ENCODE measurements at places on chromosomes 6 and 20. TPM values are rescaled to one million over a fixed set of nuclear protein-coding genes. Genes with fewer than 3 reads are reported as not detected.
A peak's percentile ranks its signal among the peaks of the same experiment; 100 is the strongest.

DNA sequence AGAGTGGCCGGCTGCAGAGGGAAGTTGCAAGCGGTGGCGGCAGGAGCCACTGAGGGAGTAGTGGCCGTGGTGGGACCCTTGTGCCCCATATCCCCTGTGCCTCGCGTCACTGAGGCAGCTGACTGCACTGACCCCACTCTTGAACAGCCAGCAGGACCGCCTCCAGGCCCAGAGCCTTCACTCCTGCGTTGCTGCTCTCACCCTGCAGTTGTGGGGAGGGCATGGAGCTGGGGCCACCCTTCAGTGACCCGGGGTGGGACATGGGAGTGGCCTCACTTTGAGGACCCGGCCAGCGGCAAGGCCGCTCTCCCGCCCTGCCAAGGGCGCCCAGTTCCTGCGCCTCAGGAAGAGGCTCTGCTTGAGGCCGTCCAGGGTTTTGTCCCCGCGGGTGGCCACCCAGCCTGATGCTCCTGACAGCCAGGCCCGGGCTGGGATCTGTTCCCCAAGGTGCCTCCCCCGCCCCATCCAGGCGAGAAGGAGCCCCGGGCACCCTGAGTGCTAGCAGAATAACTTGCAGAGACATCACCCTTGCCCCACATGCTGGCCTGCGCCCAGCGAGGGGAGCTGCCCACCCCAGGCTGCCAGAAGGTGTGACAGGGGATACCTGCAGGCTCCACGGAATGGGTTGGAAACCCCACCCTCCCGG lies 44.4 kb downstream of the HLA-DRA start:
- no peak for DNase-seq

GRCh38 chr6:93218096-93218495 lies 201.3 kb downstream of the EPHA7 start:
- DNase-seq: no peak

DNA sequence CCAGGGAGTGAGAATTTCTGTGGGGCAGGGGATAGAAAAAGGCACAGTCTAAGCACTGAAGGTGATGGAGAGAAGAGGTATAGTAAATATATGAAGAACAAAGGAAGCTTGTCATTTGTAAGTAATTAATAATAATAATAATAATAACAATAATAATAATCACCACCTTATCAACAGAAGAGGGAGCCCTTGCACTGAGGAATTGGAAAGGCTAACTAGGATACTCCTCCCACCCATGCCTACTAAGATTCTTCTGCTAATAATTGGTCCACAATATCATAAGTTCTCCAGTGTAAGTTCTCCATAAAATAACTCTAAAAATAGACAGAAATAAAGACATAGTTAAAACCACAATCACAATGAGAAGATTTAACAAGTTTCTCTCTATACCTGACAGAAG lies 912 bp upstream of the OR12D3 start:
- no peak for DNase-seq

GRCh38 chr6:45929421-45930361 lies 86.0 kb downstream of the CLIC5 start:
- no peak for DNase-seq

DNA sequence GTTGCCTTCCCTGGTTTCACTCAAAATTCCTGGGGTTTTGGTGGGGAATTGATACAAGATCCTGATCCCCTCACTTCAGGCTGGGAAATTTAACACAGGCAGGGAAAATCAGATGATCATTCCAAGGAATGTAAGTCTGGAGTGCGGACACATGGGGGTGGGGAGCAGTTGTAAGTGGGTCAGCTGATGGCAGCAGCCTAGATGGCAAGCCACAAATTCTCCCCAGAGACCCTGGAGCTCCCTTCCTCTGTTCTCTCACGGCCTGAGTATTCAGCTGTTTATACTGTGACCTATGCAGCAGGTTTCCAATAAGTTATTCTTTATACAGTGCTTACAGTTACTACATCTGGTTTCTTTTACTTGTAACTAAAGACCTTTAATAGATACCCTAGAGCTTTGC lies 144.9 kb downstream of the SH3BGRL2 start:
- DNase-seq: no peak

GRCh38 chr20:20215976-20216727 lies 151.8 kb upstream of the INSM1 start:
- no peak for DNase-seq

GRCh38 chr6:105204768-105205167 lies 25.0 kb upstream of the POPDC3 start:
- no peak for DNase-seq

SLC44A4 gene
- polyA plus RNA-seq: not detected

DNA sequence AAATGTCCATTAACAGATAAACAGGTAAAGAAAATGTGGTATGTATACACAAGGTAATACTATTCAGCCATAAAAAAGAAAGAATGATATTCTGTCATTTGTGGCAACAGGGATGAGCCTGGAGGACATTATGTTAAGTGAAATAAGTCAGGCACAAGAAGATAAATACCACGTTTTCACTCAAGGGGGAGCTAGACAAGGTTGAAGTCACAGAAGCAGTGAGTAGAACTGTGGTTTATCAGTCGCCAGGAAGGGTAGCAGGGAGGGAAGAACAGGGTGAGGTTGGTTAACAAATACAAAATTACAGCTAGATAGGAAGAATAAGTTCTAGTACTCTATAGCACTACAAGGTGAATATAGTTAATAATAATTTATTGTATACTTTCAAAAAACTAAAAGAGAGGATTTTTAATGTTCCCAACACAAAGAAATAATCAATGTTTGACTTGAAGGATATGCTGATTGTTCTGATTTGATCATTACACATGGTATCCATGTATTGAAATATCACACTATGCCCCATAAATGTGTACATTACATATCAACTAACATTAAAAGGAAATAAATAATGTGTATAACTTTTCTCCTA lies 21.1 kb downstream of the RTN4IP1 start:
- no peak for DNase-seq

GRCh38 chr20:44747166-44748004 lies 1.7 kb downstream of the KCNK15 start:
- peak; percentile 43 for DNase-seq

DNA sequence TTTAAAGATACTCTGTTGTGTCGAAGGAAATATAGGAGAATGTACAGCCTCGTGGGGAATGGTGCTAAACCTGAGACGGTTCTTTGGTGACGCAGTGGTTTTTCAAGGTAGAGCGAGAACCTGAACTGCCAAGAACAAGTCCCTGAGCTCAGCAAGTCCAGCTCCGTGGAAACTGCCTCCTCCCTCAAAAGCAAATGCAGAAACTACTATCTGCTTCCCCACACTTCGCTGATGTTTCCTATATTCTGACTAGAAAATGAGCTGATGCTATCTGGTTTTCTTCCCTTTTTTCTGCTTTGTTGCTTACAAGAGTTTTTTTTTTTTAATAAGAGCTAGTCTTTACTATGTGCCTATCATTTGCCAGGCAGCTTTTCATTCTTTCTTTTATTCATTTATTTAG lies 85.3 kb upstream of the LY86 start:
- no peak for DNase-seq

- DNase-seq: no peak
These were observed 652.7 kb upstream of the HS3ST5 start for GRCh38 chr6:114995526-114995925.

DNA sequence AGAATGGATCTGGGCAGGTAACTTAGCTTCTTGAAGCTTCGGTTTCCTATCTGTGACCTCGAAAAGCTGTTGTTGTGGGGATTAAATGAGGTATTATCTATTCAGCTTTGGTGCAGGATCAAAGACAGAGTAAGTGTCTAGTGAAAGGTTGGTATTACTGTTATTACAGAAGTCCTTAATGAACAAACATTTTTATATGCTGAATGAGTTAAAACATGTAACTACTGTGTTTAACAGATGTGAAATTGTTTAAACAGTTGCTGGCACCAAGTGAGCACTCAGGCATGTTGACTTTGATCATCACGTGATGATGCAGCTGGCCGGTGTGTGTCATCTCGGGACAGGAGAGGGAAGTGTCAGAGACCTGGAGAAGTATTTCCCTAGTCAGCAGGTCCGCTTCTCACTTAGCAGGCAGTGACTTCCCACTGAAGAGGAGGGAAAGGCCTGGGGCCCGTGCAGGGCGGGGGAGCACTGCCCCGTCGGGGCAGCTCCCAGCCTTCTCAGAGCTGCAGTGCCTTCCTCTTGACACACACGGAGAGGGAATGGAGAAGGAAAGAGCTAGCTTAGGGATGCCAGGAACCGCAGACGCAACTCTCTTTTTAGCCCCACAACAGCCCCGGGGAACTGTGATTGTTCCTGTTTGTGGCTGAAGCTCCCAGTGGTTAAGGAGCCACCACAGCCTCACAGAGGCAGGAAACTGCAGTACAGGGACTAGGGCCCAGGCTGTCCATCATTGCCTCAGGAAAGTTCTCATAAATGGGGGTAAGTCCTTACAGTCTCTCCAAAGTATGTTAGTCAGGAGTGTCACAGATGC lies 18.0 kb downstream of the TUBB2A start:
- DNase-seq: no peak

GRCh38 chr20:61588411-61589385 lies 336.6 kb downstream of the CDH4 start:
- DNase-seq: no peak

- no peak for DNase-seq
These were observed 40.6 kb downstream of the SLC35D3 start for GRCh38 chr6:136962661-136963060.

MYMX gene
- polyA plus RNA-seq: not detected

- no peak for DNase-seq
These were observed 685.6 kb downstream of the DOK5 start for GRCh38 chr20:55160996-55161395.
